Stromal cell of bone marrow (primary cell): ENCODE measurements at places on chromosomes 13 and 19.

GRCh38 chr13:25766576-25766975, 285.2 kb downstream of the SHISA2 start:
- DNase-seq, result no peak

DNA sequence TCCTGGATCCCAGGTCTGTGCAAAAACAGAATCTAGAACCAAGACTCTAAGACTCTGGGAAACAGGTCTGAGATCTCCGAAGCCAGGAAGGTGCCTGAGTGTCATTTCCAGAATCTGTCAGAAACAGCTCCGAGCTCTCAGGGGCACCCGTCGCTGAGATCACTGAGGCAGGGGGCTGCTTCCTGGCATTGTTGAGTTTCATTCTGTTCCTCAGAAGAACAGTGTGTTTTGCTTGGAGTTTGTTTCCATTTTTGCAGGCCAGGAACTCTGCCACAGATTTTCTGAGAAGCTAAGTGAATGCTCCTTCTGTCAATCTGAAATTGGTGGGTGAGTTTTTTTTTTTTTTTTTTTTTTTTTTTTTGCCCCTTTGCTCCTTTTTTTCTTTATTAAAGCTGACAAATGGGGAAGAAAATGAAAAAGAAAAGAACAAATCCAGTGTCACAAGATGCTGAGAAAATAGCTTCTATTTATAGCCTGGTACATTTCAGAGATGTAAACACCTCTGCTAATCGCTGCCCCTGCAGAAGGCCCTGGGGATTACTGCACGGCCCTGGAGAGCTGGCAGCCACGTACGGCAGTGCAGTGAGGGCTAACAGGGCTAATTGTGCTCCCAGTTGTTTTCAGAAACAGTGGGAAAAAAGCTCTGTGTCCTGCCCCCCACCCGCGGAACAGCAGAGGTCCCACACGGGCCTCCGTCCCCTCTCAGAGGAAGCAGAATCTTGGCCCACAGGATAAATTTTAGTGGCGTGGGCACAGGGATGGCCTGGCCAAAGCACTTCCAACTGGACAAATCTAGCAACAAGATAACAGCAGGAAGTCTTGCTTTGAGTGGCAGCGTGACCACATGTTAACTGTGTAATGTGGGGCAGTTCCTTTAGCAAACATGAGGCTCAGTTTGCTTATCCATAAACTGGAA, 237.6 kb upstream of the IRS2 start:
- DNase-seq, result no peak

GRCh38 chr19:51150627-51151026, 8.5 kb downstream of the SIGLEC7 start:
- DNase-seq, result no peak

DNA sequence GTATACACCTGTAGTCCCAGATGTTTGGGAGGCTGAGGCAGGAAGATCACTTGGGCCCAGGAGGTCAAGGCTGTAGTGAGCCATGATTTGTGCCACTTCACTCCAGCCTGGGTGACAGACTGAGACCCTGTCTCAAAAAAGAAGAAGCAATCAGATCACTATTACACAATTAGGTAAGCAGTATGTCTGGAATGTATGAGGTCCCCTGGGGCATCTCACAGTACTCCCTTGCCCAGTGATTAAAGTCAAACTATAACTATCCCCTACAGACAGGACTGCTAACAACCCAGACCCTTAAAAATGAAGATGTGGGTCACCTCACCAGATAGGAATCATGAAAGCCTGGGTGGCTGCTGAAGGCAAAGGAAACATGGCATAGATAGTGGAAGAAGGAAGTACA, 9.4 kb upstream of the PAN3 start:
- no peak for DNase-seq

DNA sequence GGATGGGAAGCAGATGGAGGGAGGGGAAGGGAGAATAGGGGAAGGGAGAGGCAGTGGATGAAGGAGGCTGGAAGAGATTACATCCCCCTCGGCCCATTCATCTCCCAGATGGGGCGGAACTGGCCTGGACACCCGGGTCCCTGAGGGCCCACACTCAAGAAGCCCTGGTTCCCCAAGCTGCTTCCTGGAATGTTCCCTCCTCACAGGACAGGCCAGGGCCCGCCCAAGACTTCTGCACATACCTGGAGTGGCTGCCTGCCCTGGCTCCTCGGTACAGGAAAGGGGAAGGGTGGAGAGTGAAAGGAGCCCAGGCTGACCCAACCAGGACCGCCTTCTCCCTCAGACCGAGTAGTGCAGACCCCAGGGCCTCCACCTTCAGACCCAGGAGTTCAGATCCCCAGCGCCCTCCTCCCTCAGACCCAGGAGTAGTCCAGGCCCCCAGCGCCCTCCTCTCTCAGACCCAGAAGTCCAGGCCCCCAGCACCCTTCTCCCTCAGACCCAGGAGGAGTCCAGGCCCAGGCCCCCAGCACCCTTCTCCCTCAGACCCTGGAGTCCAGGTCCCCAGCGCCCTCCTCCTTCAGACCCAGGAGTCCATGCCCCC, 489 bp downstream of the NTF4 start:
- no peak for DNase-seq

- DNase-seq, result no peak
These were observed 633.1 kb downstream of the EFNB2 start for GRCh38 chr13:105902396-105902795.

GRCh38 chr19:17406046-17406886, 836 bp upstream of the BST2 start:
- peak; percentile 27 for DNase-seq

DNA sequence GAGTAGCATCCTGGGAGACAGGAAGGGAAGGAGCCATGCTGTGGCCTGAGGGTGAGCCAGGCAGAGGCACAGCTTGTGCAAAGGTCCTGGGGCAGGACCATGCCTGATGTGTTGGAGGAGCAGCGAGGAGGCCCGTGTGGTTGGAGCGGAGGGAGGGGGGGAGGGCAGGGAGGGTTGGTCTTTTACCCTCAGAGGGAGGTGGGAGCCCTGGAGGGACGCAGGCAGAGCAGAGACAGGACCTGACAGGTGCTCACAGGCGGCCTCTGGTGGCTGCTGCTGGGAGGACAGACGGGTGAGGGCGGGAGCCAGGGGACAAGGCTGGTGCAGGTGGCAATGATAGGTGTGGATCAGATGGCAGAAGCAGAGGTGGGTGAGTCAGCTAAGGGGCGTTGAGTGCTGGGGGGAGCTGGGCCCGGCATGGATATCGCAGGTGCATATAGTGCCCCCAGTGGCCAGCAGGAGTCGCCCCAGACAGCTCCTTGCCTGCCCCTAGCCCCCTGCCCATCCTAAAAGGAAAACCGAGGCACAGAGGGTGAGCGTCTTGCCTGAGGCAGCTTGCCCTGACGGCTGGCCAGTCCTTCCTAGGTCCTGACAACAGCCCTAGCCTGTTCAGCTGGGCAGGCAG, 9.8 kb upstream of the GNA15 start:
- no peak for DNase-seq

DNA sequence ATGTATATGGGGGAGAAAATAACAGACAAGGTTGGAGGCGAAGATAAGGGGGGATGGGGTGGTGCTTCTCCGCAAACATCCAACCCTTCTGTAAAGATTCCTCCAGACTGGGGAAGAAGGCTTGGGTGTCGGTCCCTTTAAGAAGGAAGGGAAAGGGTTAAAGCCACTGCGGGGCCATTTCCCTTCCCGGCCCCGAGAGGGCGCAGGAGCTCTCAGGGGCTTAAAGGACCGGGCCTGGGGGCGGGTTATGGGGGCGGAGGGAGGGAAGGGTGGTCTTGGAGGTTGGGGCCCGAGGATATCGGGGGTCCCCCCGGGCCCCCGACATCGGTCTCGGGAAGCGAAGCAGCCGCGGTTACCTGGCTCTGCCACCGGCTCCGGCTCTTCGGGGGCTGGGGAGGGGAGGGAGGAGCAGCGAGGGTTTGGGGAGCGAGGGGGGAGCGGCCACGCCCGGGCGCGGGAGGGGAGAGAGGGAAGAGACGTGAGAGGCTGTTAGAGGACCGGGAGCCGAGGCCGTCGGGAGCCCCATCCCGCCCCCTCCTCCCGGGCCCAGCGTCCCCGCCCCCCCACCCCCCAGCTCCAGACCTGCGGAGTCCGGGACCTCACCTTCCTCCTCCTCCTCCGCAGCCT, 2.8 kb downstream of the TNNT1 start:
- DNase-seq, result no peak

GRCh38 chr13:39910041-39910440, 254.6 kb downstream of the COG6 start:
- DNase-seq, result no peak

DNA sequence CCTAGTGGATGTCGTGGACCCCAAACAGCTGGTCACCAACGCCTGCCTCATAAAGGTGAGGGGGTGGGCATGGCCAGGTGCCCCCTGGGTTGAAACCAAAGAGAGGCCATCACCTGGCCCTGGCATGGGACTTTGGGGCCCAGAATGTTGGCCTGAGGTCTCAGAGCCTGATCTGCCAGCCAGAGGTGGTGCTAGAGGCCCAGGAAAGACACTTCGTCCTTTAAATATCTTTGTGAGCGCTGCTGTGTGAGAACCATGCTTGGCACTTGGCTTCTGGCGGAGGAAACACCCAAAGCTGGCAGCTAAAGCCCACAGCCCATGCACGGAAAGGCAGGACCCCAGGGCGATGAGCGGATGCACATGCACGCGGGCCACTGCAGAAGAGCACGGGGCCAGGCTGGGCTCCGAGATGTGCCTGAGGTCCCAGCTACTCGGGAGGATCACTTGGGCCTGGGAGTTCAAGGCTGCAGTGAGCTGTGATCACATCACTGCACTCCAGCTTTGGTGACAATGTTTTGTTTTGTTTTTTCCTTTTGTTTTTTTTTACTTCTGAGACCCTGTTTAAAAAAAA, 4.3 kb upstream of the ADM5 start:
- DNase-seq, result no peak

DNA sequence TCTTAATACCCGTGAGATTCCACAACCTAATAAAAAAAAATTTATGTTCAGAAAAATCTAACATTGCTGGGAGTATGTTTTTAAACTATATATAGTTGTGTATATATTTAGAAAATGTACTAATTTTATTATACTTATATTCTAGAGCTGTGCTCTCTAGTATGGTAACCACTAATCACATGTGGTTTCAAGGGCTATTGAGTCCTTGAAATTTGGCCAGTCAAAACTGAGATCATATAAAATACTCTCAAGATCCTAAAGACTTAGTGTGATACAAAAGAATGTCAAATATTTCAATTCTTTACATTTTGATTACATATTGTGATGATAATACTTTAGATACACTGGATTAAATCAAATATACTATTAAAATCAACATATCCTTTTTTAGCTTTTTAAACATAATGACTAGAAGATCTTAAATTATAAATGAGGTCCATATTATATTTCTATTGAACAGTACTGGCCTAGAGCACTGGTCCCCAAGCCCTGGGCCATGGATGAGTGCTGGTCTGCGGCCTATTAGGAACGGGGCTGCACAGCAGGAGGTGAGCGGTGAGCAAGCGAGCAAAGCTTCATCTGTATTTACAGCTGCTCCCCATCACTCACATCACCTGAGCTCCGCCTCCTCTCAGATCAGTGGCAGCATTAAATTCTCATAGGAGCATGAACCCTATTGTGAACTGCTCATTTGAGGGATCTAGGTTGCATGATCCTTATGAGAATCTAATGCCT, 176.5 kb upstream of the NBEA start:
- DNase-seq, result no peak

- DNase-seq, result peak; percentile 43
These were observed at the start of gene USF2 for GRCh38 chr19:35268536-35269437. USF2 (plus strand) TSS chr19:35268962; CDS start chr19:35269102, 140 bp downstream.

DNA sequence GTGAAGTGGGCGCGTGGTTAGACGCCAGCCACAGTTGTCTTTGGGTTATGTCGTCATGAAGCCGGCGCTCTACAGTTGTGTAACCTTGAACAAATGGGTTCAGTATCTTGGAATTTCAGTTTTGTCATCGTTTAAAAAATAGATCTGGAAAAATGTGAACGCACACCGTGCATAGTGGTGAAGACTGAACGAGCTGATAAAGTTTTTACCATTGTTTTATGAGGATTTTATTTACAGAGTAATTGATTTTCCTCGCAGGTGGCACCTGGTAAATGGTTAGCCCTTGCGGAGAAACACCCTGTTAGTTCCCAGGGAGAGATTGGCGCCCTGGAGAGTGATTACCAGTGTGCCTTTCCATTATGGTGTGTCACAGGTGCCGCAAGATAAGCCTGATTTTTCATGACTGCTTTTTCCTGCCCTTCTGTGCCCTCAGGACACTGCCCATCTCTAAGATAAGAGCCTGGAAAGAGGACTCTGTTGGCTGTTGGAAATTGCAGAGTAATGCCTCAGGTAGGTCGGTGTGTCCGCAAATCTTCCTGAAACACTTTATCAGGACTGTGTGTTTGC, 577 bp downstream of the ZNF181 start:
- DNase-seq, result peak; percentile 80

GRCh38 chr19:31372246-31372781, 23.1 kb upstream of the TSHZ3 start:
- no peak for DNase-seq

GRCh38 chr19:29260477-29261317, 47.7 kb upstream of the UQCRFS1 start:
- no peak for DNase-seq

- no peak for DNase-seq
These were observed 2.1 kb downstream of the FGF9 start for GRCh38 chr13:21672796-21673538.

DNA sequence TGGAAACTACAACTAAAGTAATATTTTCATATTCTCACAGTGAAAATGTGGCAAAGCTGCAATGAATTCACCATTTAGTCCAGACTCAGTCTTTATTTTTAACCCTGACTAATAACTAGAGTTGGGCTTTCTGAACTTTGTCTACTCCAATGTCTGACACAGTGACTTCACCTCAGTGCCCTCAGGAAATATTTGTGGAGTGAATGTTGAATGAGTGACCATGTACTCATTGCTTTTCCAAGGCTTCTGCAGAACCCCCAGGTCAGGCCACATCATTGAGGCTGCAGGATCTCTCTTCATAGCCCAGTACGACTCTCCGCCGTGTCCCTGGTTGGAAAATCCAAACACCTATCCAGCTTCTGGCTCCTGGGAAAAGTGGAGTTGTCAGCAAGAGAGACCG, 1.8 kb downstream of the ZNF175 start:
- peak; percentile 63 for DNase-seq

GRCh38 chr19:48639483-48640375, 2.5 kb upstream of the DBP start:
- DNase-seq, result no peak

DNA sequence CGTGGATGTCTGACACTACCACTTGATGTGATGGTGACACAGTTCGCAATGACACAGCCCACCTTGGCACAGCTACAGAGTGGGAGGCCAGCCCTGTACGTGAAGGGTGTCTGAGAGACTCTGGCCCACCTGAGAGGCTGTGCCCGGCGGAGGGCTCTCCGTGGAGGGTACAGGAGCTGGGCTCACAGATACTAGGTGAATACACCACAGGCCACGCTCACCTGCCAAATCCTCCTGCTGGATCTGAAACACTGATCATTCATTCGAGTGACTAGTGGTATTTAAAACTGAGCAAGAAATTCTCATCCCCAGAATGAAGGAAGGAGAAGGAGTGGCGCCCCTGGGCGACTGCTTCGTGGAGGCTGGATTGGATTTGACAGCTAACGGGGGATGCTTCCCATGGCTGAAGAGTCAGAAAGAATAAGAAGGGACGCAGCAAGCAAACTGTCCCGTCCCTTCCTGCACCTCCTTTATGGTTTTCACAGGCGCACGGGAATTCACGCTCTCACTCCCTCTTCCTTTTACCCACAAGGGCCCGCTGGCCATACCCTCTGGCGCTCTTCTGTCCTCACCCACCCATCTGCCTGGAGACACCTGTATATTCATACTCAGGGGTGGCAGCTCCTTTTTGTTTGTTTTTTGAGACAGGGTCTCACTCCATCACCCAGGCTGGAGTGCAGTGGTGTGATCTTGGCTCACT, 25.0 kb downstream of the CEBPG start:
- DNase-seq, result no peak
